ENCODE measurements at places on chromosomes 12 and 14.

GRCh38 chr14:101054671-101055070 lies 151.1 kb upstream of the RTL1 start:
- DNase-seq = no peak

GRCh38 chr12:116431677-116432300 lies 127.4 kb upstream of the MAP1LC3B2 start:
- DNase-seq = no peak

- peak; percentile 49 for DNase-seq
Observed at GRCh38 chr12:92070864-92071445, 74.7 kb downstream of the BTG1 start.

- no peak for DNase-seq
Observed at GRCh38 chr14:93533842-93534241, 103.1 kb downstream of the UNC79 start.

- no peak for DNase-seq
Observed at GRCh38 chr12:51871126-51871525, 16.8 kb upstream of the ANKRD33 start.

- DNase-seq = no peak
Observed at GRCh38 chr12:51348116-51348515, 1.6 kb upstream of the CELA1 start.

DNA sequence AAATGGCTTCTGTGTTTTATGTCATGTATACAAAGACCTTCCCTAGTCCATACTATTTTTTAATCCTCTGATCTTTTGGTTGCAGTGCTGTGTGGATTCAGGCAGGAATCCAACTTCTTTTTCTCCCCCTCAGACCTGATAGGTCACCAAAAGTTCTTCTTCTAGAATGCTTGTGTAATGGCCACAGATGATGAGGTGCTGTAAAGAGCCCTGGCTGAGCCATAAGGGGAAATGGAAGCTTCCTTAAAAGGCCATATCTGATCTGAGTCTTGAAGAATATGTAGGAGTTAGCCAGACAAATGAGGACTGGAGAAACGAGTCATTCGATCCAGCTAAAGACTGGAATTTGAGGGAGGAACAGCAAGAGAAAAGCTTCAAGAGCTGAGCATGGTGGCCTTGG lies 353.9 kb downstream of the PCNX1 start:
- DNase-seq = peak; percentile 92

- DNase-seq = peak; percentile 49
Observed at GRCh38 chr14:33534632-33535031, 416.2 kb downstream of the EGLN3 start.

DNA sequence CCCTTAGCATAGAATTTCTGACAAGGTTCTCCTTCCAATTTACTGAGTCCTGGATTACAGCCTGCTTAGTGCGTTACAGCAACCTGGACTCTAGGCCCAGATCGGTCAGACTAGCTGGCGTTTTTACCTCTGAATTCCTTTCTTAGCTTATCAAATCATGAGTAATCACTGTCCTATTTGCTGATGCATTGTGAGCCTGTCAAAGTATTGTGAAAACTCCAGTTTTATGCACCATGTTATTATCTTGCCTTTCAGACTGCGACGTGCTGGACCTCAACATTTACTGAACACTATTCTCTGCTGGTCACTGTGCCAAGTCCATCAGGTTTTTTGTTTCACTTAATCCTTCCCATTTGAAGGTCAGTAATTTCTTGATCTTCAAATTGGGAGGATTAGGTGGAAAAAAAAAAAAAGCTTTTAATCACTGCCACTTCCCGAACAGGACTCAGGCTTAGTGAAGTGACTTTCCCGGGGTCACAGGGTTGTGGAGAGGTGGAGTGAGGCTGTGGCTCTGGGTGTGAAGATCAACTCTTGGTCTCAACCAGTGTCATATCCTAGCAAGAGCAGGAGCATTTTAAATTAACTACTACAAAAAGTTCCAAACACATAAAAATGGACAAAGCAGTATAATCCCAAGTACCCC lies 31.2 kb downstream of the FBXO21 start:
- no peak for DNase-seq

- DNase-seq = no peak
Observed at GRCh38 chr12:6615802-6616201, 8.6 kb upstream of the CHD4 start.

GRCh38 chr12:122460061-122460460 lies 37.6 kb upstream of the CLIP1 start:
- DNase-seq = no peak

GRCh38 chr14:55430024-55430690 lies 10.3 kb downstream of the TBPL2 start:
- DNase-seq = peak; percentile 77

DNA sequence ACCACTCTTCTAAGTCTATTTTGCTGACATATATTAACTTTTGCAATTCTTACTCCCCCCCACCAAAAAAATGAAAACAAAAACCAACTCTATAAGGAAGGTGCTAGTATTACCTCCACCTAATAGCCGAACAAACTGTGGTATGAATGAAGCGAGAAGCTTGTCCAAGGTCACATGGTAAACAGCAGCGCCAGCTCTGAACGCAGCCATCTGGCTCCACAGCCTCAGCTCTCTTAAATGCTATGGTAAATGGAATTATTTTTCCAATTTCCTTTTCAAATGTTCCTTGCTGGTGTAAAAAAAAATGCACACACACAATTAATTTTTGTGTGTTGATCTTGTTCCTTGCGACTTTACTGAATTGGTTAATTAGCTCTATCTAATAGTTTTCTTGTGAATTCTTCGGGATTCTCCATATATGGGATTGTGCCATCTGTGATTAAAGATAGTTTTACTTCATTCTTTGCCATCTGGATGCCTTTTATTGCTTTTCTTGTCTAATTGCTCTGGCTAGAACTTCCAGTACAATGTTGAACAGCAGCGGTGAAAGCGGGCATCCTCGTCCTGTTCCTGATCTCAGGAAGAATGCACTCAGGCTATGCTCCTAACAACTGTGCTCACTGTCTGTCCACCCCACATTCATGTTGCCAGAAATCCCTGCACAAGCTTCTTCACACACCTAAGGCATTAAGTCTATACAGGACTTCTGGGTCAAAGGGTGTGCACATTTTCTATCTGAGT lies 10.7 kb upstream of the C12orf76 start:
- no peak for DNase-seq

DNA sequence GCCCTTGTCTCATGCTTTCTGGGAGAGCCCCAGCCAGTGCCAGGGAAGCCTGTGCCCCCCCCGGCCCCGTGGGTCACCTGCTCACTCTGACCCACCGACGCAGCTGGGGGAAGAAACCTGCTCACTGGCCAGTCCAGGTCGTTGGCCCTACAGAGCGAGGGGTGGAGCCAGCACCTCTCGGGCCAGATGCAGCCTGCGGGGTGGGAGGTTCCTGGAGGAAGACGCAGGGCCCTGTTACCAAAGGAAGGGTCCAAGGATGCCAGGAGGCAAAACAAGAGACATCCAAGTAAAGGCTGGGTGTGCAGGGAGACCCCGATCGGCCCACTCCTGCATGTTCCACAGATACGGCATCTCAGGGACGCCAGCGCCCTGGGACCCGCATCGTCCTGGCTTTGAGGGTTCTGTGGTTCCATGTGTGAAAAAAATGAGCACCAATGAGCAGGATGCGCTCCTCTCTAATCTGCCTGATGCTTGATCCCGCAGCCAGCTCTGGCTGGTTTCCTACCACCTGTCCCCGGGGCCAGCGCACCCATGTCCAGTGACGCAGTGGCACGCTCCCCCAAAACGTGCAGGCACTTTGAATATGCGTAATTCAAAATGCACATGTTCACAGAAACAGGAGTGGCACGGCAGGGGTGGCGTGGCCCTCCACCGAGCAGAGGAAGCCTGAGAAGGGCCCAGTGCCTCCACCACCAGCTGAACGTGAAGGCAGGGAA lies 66.0 kb upstream of the GALNT9 start:
- no peak for DNase-seq

DNA sequence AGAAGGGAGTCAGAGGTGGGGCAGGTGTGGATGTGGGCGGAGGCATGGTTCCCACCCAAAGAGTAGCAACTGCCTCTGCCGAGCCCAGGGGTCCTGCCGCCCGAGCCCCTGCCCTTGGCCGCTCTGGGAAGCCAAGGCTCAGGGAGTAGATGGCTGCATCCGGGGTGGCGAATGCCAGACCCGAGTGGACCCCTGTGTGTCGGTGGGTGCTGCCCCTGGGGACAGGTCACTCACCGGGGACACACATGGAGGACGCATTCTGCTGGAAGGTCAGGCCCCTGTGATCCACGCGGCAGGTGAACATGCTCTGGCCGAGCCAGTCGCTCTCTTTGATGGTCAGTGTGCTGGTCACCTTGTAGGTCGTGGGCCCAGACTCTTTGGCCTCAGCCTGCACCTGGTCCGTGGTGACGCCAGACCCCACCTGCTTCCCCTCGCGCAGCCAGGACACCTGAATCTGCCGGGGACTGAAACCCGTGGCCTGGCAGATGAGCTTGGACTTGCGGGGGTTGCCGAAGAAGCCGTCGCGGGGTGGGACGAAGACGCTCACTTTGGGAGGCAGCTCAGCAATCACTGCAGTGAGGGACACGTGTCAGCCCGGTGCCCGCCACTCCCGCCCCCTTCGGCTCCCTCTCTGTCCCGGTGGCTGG lies 329.0 kb downstream of the TMEM121 start:
- no peak for DNase-seq

GRCh38 chr12:117390866-117391265 lies 29.4 kb upstream of the NOS1 start:
- no peak for DNase-seq

- DNase-seq = no peak
Observed at GRCh38 chr14:39419272-39419671, 13.0 kb downstream of the FBXO33 start.

GRCh38 chr12:24364921-24365320 lies 415.5 kb upstream of the SOX5 start:
- DNase-seq = no peak

DNA sequence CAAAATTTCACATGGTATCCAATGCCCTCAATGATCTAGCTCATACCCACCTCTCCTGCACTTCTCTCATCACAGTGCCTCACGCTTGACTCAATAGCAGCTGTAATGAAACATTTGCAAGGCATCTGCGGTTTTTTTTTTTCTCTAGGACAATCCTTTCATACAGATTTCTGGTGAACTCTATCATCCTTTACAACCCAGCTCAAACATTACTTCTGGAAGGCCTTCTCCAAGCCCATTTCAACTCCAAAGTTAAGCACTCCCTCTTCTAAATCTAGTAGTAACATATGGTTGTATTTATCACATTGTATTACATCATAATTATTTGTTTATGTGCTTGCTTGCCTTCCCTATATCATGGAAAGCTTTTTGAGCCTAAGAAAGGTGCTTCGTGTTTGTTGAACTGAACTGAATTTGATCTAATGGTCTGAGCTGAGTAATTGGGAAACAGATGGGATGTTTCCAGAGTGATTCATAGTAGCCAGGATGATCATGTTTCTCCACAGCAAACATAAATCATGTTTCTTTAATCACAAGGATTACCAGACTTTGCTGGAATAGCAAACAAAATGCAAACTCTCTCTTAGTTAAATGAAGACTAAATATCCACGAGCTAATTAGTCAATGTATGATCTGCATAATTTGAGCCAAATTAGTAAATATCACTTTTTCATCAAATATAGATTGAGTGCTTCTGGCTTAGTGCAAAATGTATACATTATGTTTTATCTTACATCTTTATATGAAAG lies 14.3 kb downstream of the CFL2 start:
- peak; percentile 92 for DNase-seq

- peak; percentile 51 for DNase-seq
Observed at GRCh38 chr14:51666826-51667225, 15.1 kb downstream of the FRMD6 start.

DNA sequence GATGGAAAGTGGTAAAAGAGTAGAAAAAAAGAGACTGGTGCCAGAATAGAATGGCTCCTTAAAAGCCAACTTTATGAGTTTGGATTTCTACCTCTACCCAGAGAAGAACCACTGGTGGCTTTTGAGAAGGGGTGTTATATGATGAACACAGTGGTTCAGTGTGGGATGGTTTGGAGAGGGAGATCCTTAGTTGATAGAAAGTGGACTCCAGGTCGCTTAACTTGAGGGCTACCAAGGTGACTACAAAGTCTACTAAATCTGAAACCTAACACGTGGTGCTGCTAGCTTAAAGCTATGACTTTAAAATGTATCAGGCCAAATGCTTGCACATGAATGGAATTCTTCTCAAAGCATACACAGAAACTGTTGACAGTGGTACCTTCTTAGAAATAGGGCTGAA lies 8.4 kb downstream of the SPTB start:
- DNase-seq = no peak

DNA sequence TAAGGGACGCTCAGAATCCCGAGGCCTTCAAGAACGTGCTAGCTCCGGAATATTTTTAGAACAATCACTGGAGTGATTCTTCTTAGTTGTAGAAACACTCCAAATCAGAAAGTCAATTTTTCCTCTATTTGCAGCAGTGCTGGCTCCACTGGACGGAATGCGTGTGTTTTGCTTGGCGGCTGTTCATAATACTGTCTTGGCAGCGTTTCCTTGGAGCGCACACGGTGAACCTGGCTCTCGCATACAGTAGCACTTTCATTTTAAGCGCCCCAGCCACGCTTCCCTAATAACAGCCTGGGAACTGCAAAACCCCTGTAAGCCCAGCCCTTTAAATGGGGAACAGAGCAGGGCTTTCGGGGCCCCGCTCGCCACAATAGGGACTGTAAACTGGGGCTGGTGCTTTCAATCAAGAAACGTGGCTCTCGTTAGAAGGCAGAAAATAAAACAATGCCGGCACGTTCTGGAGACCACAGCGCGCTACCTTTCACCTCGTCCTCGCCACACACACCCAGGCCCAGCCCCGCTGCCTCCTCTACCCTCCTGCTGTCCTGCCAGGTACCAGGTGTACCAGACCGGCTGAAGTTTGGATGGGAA lies 79.9 kb downstream of the BCL11B start:
- peak; percentile 41 for DNase-seq

- DNase-seq = no peak
Observed at GRCh38 chr12:11499806-11500187, 104.4 kb upstream of the PRB2 start.

GRCh38 chr12:67151886-67152285 lies 117.3 kb upstream of the CAND1 start:
- no peak for DNase-seq

DNA sequence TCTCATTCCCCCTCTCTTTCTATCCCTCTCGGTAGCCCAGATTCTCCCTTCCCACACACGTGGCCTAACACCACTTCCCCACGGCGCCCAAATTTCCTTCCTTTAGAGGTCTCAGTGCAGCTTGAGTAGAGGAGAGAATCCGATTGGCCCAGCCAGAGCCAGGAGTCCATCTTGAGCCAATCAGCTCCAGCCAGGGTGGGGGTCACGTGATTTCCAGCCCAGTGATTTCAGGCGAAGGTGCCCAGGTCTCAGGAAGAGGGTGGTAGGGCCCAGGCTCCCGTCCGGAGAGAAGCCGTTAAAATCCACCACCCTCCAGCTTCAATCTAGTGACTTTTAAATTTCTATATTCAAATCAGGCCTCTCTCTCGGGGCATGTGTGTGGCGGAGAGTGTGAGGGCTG lies 45.2 kb upstream of the MYL2 start:
- no peak for DNase-seq

All from EH (cell line).